ENCODE measurements at places on chromosomes 4 and X.

GRCh38 chrX:11329021-11329420, 35.8 kb downstream of the AMELX start:
- DNase-seq = no peak

DNA sequence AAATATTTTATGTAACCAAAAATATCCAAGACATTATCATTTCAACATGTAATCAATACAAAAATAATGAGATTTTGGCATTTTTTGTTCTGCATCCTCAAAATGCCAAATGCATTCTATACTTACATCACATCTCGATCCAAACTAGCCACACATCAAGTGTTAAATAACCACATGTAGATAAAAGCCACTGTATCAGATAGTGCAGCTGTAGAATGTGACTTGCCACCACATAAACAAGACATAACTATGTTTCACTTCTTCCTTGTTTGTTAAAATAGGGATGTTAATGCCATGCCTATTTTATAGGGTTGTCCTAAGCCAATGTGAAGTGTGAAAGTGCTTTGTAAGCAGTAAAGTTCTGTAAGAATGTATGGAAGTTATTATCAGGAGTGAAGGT, 20.9 kb downstream of the INTS6L start:
- DNase-seq = no peak

DNA sequence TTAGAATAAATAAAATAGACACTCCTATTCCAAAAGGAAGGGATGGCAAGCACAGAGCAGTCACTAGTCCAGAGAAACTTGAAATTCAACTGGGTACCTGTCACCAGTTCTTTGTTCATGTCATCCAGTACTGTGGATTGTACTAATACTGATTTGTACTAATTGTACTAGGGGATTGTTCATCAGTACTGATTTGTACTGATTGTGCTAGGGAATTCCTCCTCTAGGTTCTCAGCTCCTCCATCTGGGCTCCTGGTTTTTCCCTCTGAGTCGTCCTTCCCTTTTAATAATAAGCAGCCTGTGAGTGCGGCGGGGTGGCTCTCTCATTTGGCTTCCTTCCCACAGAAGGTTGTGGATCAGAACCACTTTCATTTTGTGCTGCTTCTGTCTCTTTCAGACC, 31.0 kb upstream of the SOD3 start:
- no peak for DNase-seq

DNA sequence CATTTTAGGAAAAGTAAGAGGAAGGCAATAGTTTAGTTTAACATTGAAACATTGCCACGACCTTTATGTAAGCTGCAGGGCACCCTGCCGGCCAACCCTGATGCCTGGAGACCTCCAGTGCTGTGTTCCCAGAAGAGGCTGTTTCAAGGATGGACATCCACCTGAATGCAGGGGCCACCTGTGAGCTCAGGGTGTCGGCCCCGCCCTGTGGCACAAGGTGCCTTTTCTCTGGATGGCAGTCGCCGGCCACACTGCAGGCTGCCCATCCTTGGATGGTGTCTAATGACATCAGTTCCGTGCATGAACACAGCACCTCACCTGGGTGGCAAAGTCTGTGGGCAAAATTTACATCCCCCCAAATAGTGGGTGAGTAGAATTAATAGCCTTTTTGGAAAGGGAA, 180.0 kb downstream of the AFAP1 start:
- DNase-seq = no peak

DNA sequence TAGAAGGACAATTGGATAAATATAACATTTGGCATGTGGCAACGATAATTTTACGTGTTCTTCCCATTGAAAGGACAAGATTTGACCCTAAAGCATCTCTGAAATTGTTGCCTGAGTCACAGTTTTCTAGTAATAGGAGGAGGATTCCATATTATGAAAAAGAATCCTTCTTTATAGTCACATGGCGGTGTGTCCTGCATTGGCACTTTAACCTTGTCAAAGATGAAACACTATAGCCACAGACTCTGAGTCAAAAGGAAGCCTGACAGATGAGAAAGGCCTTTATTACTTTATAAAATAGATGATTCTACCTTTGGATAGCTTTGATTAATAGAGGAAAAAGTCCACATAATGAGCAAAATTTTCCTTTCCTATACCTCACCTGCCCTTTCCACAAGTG, 11.5 kb downstream of the LNX1 start:
- no peak for DNase-seq

DNA sequence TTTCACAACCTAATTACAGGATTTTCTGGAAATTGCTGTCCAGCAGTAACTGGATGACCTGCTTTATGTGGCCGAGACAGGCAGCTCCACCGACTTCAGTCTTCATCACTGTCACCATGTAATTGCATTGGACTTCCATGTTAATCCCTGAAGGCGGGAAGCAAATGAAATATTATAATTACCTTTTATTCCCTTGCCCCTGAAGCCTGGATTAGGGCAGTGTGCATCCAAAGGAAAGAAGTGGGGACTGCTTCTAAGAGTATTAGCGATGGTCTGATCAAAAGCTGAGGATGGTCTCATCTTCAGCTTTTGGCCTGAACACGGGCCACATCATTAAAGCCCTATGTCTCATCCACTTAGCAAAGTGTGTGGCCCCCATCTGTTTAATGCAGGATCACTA, 311.6 kb upstream of the GALNT7 start:
- DNase-seq = no peak

GRCh38 chr4:98482503-98482846, 175.9 kb downstream of the TSPAN5 start:
- no peak for DNase-seq

- DNase-seq = no peak
These were observed 2441.7 kb downstream of the ARAP2 start for GRCh38 chr4:33802578-33802977.

GRCh38 chrX:12949927-12950656, 24.8 kb upstream of the TMSB4X start:
- peak; percentile 38 for DNase-seq

DNA sequence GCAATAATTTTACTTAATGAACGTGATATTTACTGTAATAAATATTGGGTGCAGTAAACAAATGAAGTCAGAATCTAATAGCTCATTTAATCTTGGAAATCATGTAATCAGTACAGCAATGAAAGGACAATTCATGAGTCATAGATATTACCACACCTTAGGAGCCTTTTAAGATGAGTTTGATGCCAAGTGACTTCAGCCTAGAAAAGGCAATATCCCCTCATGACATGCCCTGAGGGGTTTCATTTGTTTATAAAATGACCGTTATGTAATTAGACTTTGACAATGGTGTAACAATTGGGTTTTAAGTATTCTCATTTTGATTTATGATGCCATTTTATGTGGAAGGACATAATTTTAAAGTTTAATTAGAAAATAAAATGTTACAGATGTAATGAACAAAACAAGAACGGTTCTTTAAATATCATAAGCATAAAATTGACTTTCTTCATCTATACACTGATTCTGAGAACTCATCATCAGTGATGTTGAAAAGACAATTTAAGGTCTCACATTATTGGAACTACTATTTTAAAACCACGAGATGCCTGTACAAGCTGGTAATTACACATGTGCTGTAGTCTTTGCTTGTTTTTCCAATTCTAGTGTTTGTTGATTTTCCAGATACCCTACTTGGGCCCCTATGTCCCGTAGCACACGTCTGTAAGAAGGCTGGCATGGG, 5.0 kb downstream of the FGF2 start:
- DNase-seq = no peak

DNA sequence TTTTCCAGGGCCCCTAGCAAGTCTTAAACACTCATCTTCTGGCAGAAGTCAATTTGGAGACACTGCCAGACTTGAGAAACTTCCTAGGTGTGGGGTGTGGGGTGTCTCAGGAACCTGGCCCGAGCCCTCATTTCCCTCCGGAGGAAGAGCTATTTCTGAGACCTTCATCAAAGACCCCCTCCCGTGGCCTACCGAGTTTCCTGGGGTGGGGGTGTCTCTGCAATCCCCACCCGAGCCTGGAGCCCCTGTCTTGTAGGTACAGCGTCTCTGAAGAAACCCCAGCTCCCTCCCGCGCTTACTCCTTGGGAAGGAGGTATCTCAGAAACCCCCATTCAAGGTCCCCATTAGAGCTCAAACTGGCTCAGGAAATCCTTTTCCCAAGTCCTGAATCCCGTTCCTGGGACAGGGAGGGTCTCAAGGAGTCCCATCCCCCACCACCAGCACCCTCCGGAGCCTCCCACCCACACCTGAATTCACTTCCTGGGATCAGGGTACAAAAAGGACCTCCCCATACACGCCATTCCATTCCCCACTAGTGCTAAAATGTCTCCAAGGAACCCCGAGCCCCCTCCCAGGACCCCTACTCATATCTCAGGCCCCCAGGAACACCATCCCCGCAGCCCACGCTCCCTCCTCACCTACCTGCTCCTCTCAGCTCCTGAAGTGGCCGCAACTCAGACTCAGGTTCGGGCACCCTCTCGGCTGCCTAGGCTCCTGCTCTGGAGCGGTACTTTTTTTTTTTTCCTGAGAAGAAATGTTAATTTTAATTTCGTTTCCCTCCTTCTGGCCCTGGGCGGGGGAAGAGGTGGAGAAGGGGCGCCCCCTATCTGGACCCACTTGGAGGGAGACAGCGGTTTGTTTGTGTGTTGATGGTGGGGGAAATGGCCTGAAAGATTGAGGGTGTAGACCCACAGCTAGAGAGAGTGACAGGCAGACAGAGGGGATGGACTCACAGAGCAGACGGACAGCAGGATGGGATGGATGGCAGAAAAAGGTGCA, 1.1 kb downstream of the SLC38A5 start:
- peak; percentile 40 for DNase-seq

DNA sequence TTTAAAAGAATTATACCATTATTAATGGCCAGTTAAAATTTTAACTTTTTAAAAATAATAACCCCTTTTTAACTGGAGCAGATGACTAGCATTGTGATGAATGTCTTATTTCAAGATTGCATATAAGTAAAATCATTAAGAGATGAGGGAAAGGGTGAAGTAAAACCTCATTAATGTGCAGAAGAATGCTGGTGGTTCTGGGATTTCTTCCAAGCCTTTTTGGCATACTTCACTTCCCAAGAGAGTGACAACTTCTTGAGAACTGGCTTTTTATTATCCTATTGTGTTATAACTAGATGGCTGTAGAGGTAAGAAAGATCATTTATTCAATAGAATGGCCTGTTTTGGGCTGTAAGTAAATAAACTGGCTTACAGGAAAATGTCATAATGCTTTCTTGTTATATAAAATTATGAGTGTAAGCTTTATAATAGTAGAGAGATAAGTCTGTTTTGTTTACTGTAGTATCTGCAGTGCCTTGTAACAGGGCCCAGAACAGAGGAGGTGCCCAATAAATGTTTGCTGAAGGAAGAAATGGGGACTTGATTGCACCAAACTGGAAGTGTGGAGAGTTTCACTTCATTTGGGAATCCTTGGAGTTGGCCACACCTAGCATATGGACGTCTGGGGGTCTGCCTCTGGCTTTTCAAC, 242.9 kb upstream of the PITX2 start:
- no peak for DNase-seq

DNA sequence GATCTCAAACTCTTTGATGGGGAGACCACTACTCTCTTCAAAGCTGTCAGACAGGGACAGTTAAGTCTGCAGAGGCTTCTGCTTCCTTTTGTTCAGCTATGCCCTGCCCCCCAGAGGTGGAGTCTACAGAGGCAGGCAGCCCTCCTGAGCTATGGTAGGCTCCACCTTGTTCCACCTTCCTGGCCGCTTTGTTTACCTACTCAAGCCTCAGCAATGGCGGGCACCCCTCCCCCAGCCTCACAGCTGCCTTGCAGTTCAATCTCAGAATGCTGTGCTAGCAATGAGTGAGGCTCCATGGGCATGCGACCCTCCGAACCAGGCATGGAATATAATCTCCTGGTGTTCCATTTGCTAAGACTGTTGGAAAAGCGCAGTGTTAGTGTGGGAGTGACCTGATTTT, 42.1 kb upstream of the UGT2B10 start:
- no peak for DNase-seq

- no peak for DNase-seq
These were observed 22.2 kb downstream of the CRMP1 start for GRCh38 chr4:5870701-5871100.

DNA sequence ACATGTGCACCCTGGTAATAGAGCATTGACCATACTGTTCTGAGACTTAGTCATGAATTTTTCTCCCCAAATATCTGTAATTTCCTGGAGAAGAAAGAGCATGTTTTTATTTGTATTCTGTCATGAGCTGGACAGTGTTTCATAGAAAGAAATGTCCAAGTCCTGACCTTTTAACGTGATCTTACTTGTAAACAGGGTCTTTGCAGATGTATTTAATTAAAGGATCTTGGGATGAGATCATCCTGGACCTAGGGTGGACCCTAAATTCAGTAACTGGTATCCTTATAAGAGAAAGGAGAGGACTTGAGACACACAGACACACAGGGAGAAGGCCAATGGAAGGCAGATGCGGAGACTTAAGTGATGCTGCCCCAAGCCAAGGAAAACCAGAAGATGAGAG, 3.6 kb downstream of the ADGRA3 start:
- no peak for DNase-seq

DNA sequence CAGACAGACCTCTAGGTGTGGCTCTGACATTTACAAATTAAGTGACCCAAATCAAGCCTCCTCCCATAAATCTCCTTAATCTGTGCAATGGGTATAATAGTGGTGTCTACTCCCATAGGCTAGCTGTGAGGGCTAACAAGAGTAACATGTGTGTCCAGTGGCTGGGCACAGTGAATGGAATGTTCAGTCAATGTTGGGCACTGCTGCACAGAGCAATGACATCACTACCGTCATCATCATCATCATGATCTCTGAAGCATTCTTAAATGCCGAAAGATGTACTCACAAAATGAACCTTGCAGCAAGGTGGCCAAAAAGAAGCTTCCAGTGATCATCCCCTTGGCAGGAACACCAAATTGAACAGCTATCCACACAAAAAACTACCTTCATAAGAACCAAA, 43.5 kb downstream of the CHRNA9 start:
- DNase-seq = no peak

DNA sequence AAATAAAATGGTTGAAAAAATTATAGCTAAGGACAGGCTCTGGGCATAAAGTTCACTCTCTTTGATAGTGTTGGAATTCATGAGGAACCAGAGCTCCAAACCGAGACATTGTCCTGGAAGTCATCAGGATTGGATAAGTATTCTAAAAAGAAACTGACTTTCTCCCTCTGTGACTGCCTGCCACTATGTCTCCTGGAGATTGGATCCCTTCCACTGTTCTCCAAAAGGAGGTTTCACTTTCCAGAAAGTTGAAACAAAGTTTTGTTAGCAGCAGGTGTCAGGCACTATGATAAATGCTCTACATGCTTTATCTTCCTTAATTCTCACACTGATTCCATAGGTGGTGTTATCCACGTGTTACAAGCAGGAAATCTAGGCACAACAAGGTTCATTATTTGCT, 16.8 kb downstream of the BANK1 start:
- no peak for DNase-seq

- DNase-seq = no peak
These were observed 255.4 kb downstream of the ARHGAP10 start for GRCh38 chr4:147987252-147987651.

- no peak for DNase-seq
These were observed 196.6 kb downstream of the PRDM5 start for GRCh38 chr4:120725639-120726580.

- no peak for DNase-seq
These were observed 11.8 kb upstream of the PDGFC start for GRCh38 chr4:156983366-156983765.

- no peak for DNase-seq
These were observed 161.8 kb upstream of the MAP3K15 start for GRCh38 chrX:19677121-19677520.
